ENCODE measurements at places on chromosomes 11 and 22.

DNA sequence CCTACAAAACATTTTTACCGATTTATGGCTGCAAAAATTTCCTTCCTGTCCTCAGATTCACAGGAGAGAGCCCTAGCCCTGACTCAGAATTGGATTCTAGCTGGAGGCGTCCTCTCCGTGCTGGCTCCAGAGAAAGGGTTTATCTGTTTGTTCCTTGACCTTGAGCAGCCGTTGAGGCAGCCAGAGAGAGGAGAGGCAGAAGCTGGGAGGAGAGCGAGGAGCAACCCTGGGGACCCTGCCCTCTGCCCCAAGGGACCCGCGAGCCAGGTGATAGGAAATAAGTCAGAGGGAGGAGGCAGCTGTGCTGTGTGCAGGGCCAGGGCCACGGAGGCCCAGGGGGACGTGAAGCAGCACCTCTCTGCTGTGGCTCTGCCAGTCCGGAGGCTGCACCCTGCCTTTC, 75.6 kb downstream of the IGLL1 start:
- DNase-seq = no peak

- DNase-seq = no peak
These were observed 997 bp downstream of the DEAF1 start for GRCh38 chr11:693887-694562.

DNA sequence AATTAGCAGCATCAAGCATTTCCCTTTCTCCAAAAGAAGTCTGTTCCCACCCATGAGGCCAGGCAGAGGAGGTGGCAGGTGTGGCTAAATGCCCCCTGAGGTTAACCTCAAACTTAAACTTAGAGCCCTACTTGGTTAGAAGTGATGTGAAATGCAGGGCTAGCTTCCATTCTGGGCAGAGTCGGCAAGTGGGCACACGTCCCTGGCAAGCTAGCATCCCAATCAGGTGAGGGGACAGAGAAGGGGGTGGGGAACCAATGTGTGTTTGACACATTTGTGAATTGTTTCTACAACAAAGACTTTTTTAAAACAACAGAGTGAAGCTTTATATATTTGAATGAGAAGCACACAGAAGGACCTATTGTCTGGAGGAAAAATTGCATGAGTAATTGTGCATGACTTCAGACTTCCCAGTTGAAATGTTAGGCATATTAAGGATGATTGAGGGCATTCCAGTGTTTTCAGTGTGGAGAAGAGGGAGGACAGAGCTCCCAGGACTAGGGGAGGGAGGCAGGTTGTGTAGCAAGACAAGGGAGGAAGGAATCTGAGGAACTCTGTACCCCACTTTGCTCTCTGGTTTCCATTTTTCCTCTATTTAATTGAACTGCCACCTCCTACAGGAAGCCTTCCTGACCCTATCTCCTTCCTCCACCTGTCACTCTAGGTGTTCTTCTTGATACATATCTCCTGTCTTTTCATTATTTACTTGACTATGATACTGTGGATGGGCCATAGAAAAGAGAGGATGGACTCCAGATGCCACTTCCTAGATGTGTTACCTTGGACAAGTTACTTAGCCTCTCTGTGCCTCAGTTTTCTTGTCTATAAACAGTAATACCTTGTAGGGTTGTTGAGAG, 83.3 kb upstream of the PICALM start:
- peak; percentile 56 for DNase-seq

- DNase-seq = peak; percentile 28
These were observed 28.1 kb downstream of the POLD3 start for GRCh38 chr11:74620531-74620930.

- DNase-seq = peak; percentile 11
These were observed 499.0 kb upstream of the CCDC179 start for GRCh38 chr11:23359297-23359696.

DNA sequence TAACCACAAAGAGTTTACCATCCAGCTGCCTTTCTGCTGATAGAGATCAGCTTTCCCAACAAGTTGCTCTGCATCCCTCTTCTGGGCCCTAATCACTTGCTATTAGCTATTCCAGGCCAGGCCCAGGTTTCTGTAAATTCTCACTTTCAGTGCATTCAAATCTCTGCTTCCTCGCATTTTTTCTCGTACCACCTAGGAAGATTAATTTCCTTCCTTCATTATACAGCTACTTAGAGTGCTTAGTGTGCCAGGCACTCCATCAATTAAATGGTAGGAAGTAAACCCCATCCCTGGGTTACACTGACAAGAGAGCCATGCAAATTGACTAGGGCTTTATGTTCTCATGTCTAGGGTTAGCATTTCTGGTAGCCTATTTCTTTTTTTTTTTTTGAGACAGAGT, 9.7 kb downstream of the SIAE start:
- no peak for DNase-seq

DNA sequence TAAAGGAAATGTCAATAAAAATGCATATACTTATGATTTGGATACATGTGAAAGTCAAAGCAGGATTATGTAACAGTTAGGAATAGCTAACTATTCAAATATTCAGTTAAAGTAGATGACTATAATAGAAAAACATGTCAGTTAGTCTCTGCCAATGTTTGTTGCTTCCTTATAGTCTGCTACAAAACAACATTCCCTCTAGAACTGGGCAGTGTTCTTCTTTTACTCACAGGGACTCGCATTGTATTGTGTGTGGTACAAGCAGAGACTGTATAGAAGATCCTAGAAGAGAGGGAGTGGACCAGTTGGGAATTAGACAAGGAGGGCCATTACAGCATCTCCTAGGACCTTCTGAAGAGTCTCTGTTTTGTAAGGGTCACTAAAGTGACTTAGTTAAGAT, 10.6 kb downstream of the ACAT1 start:
- peak; percentile 55 for DNase-seq

Data from AG20443 (cell line).